ENCODE measurements at places on chromosomes 6 and 20. TPM values are rescaled to one million over a fixed set of nuclear protein-coding genes. Genes with fewer than 3 reads are reported as not detected.
A peak's percentile ranks its signal among the peaks of the same experiment; 100 is the strongest.

GRCh38 chr20:36344517-36345132 is 38.5 kb downstream of the DLGAP4 start:
- no peak overlapping the region for H3K4me3 ChIP-seq
- H3K4me1 ChIP-seq: no peaks in the 10 kb centered on the region
- DNase-seq: peak; percentile 5
- H3K36me3 ChIP-seq: no peaks in the 10 kb centered on the region
- no peak overlapping the region for H3K27ac ChIP-seq

- peak; percentile 45 for DNase-seq
- H3K27me3 ChIP-seq: no peaks in the 10 kb centered on the region
- H3K4me3 ChIP-seq: no peak overlapping the region
- H3K36me3 ChIP-seq: no peaks in the 10 kb centered on the region
- peak overlapping the region; percentile 84 for H3K27ac ChIP-seq
- H3K4me1 ChIP-seq: peaks cover 63% of the 10 kb centered on the region
These were observed 43.1 kb upstream of the ZNF831 start for GRCh38 chr20:59120491-59120890.

DNA sequence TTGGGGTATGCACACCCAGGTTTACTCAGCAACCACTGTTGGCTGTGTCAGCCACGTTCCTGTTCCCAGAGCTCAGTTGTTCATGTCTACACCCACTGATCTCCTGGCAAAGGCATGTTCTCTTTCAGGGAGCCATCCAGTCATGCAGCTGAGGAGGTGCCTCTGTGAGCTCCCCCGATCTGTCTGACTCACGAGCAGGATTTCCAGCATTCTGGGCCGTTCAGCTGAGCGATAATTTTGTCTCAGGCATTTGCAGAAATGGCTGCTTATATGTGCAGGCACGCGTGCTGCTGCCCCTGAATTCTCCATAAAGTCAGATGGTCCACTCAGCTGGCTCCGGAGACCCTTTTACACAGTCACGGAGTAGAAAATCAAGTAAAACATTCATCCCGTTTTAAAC is 78.4 kb upstream of the IYD start:
- no peak overlapping the region for H3K4me3 ChIP-seq
- no peak for DNase-seq
- H3K27ac ChIP-seq: no peak overlapping the region
- H3K36me3 ChIP-seq: no peaks in the 10 kb centered on the region

BLTP3A gene
- total RNA-seq: 7.1 TPM

DNA sequence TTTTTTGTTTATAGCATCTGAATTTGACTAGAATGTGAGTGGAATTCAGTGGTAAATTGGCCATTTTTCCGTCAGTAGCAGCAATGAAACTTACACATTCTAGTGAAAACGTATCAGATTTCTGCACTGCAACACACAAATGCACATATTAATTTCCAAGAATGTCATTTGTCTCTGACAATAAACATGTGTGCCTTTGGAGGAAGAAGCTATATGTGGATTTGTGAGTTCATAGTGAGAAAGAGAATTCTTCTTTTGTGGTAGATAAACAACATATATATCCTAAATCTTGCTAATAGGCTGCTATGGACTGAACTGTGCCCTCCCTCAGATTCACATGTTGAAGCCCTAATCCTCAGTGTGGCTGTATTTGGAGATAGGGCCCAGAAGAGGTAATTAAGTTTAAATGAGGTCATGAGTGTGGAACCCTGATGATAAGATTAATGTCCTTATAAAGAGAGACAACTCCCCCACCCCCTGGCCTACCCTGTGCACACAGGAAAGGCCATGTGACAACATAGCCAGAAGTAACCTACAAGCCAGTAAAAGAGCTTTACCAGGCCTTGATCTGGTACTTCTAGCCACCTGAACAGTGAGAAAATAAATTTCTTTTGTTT is 200.2 kb upstream of the EYA4 start:
- DNase-seq: no peak
- no peaks in the 10 kb centered on the region for H3K27me3 ChIP-seq
- H3K4me3 ChIP-seq: no peak overlapping the region
- no peaks in the 10 kb centered on the region for H3K36me3 ChIP-seq

DNA sequence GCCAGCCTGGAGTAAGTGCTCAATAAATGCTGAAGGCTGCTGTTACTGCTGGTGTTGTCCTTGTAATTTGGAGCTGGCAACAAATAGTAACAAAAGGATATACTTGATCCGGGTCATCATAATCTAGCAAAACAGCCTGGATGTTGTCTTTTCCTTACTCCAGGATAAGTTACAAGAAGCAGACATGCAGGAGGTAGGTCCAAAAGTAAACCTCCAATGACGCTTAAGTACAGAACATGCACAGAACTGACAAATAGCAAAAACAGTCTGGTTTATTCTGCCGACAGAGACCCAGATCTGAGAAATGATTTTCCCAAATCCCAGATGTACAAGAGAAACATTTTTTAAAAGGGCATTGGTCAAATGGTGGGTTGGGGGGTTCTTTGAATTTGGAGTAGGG is 93.0 kb upstream of the KCNK16 start:
- H3K36me3 ChIP-seq: no peaks in the 10 kb centered on the region
- no peaks in the 10 kb centered on the region for H3K4me1 ChIP-seq
- H3K27me3 ChIP-seq: no peaks in the 10 kb centered on the region
- no peak overlapping the region for H3K27ac ChIP-seq
- H3K4me3 ChIP-seq: no peak overlapping the region
- DNase-seq: no peak

DNA sequence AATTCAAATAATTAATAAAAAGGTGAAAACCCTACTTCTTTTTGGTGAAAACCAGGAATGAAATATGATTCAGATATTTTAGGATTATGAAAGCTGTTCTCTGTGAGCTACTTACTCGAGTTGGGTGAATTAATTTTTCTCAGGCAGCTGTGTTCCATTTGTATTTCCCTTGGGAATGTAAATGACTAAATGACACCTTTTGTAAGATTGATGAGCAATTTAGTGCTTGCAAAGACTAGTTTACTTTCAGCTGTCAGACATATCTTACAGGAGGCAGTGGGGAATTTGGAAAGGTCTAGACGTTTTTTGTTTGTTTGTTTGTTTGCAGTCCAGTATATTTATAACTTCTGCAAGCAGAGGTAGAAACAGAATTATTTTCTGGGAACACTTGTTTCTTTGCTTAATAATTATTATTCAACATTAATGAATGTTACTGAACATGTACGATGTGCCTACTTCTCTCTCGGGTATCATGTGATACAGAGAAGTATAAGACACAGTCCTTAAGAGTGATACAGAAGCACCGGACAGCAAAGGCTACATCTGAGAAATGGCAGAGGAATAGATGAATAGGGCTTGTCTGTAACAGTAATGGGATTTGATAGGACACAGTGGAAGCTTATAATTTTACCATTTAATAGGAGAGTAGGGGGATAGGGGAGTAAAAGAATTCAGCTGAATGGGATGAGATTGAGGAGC is 91.3 kb downstream of the AKAP7 start:
- H3K27ac ChIP-seq: no peak overlapping the region
- DNase-seq: no peak
- peaks cover 4% of the 10 kb centered on the region for H3K36me3 ChIP-seq
- H3K4me1 ChIP-seq: peaks cover 3% of the 10 kb centered on the region
- no peaks in the 10 kb centered on the region for H3K27me3 ChIP-seq
- no peak overlapping the region for H3K4me3 ChIP-seq

CNR1 gene
- total RNA-seq: not detected
